Left lobe of liver (tissue), 2 donors: ENCODE measurements at places on chromosomes 16 and 17. TPM values are rescaled to one million over a fixed set of nuclear protein-coding genes. Genes with fewer than 3 reads are reported as not detected.

GRCh38 chr16:55710466-55710865, 54.7 kb downstream of the SLC6A2 start:
- DNase-seq: peak; percentile 31

- no peak for DNase-seq
Measured at GRCh38 chr16:14513389-14514107, 116.5 kb downstream of the PARN start.

GRCh38 chr17:13337864-13338371, 263.8 kb downstream of the HS3ST3A1 start:
- DNase-seq: no peak

DNA sequence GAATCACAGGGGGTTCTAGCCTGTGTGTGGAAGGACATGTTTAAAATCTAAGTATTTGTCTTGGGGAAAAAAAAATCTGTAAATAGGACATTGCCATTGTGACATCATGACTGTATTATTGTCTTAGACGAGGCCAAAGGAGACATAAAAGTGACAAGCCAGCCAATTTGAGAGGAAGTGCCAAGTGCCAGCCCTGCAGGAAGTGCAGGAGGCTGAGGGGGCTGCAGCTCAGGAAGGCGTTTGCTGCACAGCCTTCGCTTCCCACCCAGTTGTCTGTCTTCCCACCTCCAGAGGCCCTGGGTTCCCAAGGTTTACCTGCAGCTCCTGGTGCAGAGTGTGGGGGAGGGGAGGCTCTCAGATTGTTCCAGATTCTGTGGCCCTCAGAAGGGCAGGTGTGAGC, 1.3 kb downstream of the ADCY7 start:
- DNase-seq: peak; percentile 39

- DNase-seq: no peak
Measured at GRCh38 chr16:74936902-74937560, 47.9 kb downstream of the WDR59 start.

- peak; percentile 80 for DNase-seq
Measured at GRCh38 chr17:77995146-77995852, 36.8 kb downstream of the TNRC6C start.

DNA sequence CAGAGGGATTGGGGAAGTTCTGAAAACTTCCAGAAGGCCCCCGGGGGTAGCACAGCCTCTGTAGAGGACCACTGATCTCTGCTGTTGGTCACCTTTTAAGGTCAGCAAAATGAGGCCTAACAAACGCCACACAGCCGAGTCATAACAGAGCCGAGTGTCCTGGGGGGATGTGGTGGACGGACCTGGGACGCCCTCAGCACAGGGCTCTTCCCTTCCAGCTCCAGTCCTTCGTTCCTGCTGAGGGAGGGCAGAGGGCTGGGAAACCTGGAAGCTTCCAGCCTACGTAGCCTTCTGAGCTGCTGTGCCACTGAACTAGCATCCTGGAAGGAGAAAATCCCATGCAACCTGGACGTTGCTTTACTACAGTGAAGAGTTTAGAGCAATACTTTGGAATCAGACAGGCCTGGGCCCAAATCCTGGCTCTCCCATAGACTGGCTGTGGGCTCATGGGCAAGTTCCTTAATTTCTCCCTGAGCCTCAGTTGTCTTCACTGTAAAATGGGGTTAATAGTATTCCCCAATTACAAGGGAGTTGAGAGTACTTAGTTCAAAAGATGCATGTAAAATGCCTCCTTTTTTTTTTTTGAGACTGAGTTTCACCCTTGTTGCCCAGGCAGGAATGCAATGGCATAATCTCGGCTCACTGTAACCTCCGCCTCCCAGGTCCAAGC, 34.4 kb upstream of the ZCCHC14 start:
- no peak for DNase-seq

DNA sequence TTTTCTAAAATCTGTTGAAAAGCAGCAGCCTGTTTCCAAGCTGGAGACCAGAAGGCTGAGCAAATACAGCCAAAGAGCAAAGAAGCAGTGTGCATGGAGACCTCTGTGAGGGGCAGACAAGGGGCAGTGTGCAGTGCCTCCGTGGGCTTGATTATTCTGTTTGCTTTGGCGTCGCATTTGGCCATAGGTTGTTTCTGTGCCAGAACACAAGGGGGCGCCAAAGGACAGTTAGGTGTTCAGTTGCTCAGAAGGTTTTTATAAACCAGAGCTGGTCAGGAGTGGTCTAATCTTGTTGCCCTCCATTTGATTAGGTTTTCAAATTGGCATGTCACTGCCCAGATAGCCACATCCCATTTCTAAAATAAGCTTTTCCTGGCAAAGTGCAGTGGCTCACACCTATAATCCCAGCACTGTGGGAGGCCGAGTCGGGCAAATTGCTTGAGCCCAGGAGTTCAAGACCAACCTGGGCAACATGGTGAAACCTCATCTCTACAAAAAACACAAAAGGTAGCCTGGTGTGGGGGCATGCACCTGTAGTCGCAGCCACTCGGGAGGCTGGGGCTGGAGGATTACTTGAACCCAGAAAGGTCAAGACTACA, 10.6 kb downstream of the MYH3 start:
- DNase-seq: peak; percentile 73

- peak; percentile 82 for DNase-seq
Measured at GRCh38 chr17:27540318-27541101, 84.3 kb downstream of the KSR1 start.

DNA sequence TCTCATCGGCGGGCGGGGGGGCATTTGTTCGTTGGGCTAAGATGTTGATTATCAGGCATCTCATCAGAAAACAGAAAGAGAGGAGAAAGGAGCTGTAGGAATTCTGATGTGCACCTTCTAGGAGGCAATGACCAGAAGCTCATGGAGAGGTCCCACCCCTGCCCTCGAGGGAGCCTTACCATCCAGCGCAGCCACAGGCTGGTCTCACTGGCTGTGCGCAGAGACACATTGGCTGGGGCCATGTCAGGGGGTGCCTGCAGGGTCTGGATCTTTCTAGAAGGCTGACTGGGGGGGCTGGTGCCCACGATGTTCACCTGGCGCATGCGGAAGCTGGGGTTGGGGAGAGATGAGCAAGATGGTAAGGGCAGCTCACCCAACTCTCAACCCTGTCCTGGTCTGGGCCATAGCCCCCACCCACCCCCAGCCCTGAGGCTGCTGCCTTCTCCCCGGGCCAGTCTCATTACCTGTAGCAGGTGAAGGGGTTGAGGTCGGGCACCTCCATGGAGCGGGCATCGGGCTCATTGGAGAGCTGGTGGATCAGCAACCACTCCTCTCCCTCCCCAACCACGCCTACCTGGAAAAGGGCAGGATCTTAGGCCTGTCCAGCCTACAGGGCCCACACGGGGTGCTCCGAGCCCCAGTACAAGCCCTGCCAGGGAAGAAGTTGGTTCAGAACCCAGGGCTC, 86.2 kb upstream of the CDC42EP4 start:
- DNase-seq: no peak

GRCh38 chr17:80725517-80725916, 180.9 kb downstream of the RPTOR start:
- DNase-seq: no peak

GRCh38 chr16:89953671-89954406, 5.3 kb downstream of the DEF8 start:
- no peak for DNase-seq

- no peak for DNase-seq
Measured at GRCh38 chr16:21150375-21151001, at the start of gene DNAH3. TSS of gene DNAH3 (minus strand) at chr16:21150846. CDS start at chr16:21150319, 527 bp downstream.

DNA sequence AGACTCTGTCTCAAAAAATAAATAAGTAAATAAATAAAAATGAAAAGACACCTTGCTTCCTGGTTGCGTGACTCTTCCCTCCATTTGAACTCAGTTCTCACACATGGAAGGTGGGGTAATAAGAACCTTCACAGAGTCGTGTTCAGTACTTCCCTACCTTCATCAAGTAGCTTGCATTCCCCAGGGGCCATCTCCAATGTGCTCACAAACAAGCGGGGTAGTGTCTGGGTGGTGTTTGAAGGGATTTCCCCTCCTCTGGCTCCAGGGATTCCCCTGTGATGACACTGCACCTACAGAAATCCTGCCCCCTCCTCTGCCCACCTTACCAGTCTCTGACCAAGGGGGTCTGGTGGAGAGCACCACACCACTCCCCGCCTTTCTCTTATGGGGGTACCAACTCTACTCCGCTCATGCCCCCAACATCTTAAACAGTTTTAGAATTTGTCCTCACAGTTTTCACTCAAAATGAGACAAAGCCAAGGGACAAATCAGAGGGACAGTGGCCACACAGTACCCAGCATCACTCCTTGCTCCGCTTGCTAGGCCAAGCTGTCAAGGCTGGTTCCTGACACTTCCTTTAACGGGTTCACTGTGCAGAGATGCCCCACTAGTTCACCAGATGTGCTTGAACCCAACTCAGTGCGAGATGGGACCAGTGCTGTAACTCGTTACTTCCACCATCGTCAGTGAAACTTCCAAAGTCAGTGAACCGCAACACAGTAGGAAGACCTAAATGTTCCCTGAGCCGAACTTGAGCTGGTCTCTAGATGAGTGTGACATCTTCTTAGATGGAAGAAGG, 69.1 kb downstream of the COPRS start:
- DNase-seq: no peak

DNA sequence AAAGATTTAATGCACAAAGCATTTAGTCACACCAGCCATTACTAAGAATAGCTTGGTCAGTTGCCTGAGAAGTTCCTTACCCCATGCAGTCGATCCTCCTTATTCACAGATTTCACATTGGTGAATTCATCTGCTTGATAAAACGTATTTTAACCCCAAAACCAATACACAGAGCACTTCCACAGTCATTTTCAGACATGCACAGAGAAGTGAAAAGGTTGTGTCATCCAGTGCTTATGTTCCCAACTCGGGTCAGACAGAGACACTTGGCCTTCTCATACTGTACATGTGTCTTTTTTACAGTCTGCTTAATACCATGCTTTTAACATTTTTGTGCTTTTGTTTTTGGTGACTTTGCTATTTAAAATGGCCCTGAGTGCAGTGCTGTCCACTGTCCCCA, 219.7 kb downstream of the SPECC1 start:
- no peak for DNase-seq

The CA4 gene
- 0.53 TPM for total RNA-seq

The CACNG3 gene
- total RNA-seq: not detected

The SOST gene
- total RNA-seq: not detected

The SKA2 gene
- total RNA-seq: 10.9 TPM

The TAC4 gene
- total RNA-seq: not detected

The OMG gene
- 0.38 TPM for total RNA-seq
